Putamen (tissue), 1 donor: ENCODE measurements at places on chromosomes 2 and 18.
A peak's percentile ranks its signal among the peaks of the same experiment; 100 is the strongest.

DNA sequence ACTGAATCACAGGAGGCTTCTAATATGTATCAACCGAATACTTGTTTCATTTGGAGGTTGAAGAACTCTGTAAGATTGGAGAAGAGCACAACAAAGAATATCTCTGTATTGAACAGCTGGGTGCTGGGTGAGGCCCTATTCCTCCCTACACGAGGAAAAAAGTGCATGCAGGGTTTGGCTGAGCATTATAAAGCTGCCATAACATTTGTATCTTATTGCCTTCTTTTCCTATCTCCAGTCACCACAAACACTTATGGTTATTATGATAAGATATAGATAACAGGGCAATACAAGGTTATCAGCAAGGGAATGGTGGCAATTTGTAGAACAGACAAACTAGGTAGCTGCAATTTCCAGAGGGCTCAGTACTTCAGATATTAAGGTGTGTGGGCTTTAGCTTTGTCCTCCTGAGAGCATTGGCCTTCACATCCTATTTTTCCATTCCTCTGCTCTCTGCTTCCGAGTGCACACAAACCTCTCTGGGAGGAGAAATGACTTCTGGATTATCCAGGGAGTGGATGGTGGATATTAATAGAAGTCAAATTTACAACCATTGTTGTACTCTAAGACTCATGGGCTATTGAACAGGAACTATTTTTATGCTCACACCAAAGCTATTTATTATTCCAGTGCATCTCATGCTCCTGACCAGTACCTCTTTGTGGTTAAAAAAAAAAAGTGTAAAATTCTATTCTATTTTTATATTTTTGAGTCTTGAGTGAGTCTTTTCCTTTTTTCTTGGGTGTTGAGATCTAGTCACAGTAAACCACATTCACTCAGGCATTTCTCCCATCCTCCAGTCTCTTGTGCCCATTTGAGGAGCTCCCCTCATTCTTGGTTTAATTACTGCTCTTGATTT, 248.4 kb downstream of the ETAA1 start:
- no peak for DNase-seq

GRCh38 chr18:48777026-48777743, 173.6 kb downstream of the SMAD7 start:
- peak; percentile 52 for DNase-seq

DNA sequence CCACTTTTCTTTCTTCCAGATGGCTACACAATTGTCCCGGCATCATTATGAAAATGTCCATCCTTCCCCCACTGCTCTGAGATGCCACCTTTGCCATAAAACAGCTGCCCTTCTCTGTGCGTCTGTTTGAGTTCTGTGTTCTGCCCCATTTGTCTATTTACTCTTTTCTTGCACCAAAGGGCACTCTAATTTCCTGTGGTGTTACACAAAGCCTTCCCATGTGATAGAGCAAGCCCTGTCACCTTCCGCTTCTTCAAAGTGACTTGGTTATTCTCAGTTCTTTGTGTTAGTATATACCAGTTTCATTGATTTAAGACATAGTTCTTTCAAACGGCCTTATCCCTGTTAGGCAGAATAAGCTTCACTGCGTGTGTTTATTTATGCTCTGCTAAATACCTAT, 84.1 kb downstream of the FBXO15 start:
- DNase-seq: no peak

DNA sequence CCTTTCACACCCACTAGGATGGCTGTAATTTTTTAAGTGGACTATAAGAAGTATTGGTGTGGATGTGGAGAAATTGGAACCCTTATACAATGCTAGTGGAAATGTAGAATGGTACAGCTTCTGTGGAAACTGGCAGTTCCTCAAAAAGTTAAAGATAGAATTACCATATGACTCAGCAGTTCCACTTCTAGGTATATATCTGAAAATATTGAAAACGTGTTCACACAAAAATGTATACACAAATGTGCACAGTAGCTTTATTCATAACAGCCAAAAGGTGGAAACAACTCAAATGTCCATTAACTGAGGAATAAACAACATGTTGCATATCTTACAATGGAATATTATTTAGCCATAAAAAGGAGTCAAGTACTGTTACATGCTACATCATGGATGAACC, 17.7 kb downstream of the TANK start:
- DNase-seq: no peak

- DNase-seq: no peak
Observed at GRCh38 chr2:14587119-14587518, 45.4 kb upstream of the LRATD1 start.

- no peak for DNase-seq
Observed at GRCh38 chr2:236970656-236971010, 115.1 kb upstream of the COPS8 start.

- DNase-seq: no peak
Observed at GRCh38 chr18:3199942-3200645, 19.7 kb downstream of the MYOM1 start.

DNA sequence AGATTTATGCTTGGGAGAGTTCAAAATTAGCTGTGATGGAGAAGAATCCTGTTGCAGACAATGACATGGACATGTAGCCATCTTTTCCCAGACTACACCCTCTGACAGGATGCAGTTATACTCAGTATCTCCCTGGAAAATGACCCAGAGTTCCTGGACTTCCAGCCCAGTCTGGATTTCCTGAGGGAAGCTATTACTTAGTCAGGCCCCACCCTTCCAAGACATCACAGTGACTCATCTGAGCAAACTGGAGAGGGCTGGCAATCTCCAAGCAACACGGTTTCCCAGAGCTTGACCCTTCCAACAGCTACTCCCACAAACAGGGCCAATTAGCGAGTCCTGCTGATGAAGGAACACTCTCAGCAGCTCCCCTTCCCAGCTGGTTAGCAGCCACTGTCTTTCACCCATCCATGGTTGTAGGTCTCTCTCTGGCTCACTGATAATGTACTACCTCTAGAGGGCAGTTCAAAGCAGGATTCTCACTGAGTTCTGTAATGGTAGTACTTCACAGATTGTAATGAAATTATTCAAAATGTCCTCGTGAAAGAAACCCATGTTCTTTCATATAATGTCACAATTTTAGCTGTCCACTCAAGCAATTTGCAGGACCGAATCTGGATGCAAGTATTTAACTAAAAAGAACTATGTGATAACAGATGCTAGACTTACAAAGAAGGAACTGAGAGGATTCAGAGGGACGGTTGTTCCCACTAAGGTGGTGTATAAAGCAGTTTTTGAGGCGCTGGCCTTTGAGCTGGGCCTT, 110.2 kb downstream of the MDH1 start:
- DNase-seq: peak; percentile 25

DNA sequence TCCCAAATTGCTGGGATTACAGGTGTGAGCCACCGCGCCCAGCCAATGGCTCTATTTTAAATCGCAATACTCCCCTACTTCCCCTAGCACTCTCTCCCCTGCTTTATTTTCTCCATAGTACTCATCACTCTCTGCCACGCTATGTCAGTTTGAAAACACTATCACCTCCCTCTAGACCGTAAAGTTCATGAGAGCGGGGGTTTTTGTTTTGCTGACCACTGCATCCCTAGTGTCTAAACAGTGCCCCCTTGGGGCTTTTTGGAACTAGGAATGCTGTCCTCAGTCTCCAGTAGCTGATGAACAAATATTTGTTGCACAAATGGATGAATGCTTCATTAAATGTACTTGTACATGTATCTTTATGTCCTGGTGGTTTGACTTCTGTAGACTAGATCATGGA, 44.1 kb downstream of the ATOH8 start:
- no peak for DNase-seq

DNA sequence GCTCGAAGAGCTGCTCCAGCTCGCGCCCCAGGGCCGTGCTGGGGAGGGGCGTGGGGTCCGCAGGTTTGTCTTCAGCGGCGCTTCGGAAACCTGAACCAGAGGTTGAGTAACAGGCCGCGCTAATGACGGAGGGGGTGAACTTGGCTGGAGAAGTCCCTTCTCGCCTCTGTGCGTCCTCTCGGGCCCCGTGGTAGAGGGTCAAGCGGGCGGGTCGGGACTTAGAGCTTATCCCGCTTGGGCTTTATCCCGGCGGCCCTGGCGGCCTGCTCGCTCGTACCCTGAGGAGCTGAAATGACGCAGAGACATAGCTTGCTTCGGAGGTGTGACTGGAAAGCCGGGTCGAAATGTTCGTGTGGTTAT, 479 bp downstream of the RNMT start:
- DNase-seq: peak; percentile 27

- DNase-seq: no peak
Observed at GRCh38 chr2:3805201-3805939, 102.0 kb downstream of the DCDC2C start.

DNA sequence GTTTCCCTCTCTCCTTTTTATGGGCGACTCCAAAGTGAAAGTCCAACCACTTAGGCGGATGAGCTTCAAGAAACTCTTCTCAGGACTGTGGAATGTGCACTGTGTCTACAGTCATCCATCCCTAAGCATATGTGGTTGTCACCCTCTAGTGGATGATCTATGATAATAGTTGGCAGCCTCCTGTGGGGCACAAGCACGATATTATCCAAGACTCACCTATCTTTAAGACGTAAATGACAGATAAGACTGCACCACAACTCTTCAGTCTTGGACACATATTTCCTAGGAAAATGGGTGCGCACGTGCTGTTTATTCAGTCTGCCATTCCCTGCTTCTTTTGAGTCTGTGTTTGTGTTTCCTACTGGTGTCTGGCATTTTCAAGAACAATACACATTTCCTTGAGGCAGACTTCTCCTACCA, 145.5 kb upstream of the CTAGE1 start:
- peak; percentile 18 for DNase-seq

DNA sequence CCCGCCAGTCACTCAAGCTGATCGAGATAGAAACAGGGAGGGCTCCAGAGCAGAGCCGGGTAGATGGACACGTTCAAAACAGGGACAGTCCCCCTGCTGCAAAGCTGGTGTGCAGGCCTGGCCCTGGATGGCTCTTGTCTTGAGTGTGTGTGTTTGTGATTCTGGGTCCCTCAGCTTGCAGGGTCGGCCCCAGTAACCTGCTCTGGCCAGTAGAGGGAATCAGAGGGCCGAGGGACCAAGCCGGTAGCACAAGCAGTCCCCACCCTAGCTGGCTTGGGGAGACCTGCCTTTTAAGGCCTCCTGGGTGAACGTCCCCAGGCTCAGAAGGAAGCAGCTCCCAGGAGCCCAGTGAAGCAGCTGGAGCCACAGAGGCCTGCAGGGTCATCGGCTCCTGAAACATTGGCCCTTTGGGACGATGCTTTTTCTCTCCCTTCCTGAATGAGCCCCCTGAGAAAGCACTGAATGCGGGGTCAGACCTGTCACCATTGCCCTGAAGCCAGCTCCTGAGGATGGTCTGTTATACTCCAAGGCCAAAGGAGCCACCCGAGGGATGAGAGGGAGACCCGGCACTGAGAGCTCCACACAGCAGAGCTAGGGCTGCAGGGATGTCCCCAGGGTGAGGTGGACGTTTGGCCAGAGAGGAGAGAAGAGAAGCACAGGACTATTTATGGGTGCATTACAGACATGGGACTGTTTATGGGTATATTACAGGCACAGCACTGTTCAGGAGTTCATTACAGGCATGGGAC, 15.4 kb upstream of the MLPH start:
- no peak for DNase-seq

- DNase-seq: no peak
Observed at GRCh38 chr2:179538406-179539123, 273.9 kb upstream of the SESTD1 start.

- DNase-seq: no peak
Observed at GRCh38 chr18:51687845-51688585, 490.5 kb upstream of the MEX3C start.

DNA sequence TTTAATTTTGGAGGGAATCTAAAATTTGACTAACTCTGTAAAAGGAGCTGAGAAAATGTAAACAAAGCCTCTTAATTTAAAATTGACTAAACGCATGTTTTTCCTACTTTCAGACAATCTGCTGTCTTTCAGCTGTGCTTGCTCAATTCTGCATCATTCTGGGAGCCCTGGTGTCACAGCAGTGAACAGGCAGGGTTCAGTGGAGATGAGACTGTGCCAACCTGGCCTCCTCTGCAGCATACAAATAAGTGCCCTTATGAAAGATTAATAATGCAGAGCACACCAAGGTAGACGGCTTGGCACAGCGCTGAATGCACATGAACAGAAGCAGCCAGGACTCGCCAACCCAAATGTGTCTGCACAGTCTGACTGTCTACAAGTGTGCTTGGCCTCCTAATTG, 222.0 kb upstream of the CHAC2 start:
- DNase-seq: peak; percentile 72

DNA sequence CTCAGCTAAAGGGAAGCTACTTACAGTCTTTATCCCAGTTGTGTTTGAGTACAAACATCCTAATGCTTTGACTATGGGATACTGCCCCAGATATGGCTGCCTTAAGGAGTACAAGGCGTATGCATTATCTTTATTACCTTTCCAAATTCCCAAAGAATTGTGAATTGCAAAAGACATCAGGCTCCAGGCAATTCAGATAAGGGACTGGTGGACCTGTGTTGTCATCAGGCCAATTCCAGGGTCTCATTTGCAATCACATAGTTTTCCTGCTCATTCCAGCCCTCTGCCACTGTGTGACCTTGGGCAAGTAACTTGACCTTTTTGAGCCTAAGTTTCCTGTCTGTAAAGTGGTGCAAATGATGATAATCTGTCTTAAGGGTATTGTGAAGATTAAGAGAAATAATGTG, 137.5 kb downstream of the FMNL2 start:
- no peak for DNase-seq

DNA sequence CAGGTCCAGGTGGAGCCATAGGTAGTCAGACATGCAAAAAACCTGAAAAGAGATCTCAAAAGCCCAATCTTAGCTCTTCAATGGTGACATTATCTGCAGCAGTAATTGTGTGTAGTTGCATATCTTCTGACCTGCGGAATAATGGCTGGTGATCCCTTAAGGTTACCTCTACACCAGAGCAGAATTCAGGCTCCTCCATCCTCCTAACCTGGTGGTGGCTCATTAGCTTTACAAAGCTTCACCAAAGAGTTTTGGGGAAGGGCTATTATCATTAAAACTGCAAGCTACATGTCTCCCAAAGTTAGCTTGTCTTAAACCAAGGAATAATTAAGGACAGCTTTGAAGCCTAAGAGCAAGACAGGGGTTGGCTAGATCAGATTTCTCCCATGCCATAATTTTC, 42.6 kb upstream of the CHST9 start:
- DNase-seq: no peak

DNA sequence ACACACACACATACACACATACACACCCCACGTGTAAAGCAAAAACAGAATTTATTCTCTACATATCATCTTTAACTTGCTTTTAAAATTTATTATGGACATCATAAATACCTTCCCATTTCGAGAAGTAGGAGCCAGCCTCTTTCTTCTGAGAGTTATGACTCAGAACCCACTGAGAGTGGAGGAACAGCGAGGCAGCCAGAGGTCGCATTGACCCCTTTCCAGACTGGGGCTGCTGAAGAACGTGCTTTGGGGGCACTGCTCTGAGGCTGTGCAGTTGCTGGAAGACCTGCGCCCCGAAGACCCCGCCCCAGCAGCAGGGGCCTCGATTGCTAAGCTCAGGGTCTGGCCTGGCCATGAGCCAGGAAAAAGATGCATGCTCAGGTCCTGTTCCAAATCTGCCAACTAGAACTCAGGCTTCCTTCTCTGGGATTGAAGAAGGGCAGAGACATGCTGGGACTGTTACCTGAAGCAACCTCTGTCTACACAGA, 133.8 kb upstream of the TWIST2 start:
- DNase-seq: no peak

- no peak for DNase-seq
Observed at GRCh38 chr2:108560241-108560811, 26.1 kb downstream of the LIMS1 start.

GRCh38 chr18:63402246-63403162, 19.8 kb downstream of the VPS4B start:
- DNase-seq: no peak

GRCh38 chr2:77008853-77009252, 513.3 kb downstream of the LRRTM4 start:
- DNase-seq: no peak

- DNase-seq: no peak
Observed at GRCh38 chr2:235220331-235220730, 268.5 kb downstream of the SH3BP4 start.
